SJSA1 (cell line): ENCODE measurements at places on chromosomes 16 and 17.

DNA sequence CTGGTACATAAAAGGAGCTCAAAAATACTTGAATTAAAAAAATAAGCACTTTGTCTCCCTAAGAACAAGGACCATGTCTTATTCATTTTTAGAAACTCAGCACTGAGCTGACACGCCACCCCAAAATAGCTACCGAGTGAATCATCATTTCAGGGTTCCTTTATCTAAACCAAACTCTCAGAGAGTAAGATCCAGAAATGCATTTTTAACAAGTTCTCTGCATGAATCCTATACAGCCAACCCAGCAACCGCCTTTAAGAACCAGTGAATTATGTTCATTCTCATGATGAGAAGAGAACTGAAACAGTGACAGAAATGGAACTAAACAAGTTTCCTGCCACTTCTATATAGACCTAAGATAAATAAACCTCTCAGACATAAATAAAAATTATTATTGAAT is 8.7 kb downstream of the C16orf87 start:
- DNase-seq: peak; percentile 50

DNA sequence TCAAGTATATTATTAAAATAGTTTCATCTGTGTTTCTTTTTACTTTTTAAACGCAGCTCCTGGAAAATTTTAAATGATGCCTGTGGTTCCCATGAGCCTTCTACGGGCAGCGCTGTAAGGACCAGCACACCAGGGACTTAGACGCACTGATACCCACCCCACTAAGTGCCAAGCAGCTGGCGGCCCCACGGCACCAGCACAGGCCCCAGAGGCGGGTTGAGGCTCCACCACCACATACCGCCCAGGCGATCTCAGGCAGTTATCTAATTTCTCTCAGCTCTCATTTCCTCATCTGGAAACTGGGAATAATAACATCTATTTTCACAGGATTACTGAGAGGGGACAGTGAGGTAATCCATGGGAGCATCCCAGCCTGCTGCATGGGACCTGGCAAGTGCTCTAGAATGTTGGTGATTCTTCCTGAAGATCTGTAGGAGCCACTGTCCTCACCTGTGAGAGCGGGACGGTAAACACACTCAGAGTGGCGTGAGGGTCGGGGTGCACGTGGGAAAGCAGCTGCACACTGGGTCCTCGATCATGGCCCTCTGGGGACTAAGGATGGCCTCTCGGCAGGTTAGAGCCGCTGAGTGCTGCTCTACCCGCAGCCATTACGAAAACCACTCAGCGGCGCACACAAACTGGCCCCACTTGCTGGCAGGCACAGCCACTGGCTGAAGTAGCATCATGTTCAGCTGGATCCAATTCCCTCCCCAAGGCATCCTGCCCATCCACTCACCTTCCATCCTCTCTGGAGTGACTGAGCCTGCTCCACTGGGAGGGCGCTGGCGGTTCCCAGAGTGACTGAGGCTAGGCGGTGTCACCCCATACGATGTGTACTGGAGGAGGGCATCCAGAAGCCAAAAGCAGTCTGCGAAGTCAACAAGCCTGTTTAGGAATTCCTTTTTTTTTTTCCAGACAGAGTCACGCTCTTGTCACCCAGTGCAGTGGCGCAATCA is 17.6 kb upstream of the SLC38A8 start:
- no peak for DNase-seq

- DNase-seq: no peak
Measured at GRCh38 chr17:64329588-64329987, 61.1 kb downstream of the PECAM1 start.

DNA sequence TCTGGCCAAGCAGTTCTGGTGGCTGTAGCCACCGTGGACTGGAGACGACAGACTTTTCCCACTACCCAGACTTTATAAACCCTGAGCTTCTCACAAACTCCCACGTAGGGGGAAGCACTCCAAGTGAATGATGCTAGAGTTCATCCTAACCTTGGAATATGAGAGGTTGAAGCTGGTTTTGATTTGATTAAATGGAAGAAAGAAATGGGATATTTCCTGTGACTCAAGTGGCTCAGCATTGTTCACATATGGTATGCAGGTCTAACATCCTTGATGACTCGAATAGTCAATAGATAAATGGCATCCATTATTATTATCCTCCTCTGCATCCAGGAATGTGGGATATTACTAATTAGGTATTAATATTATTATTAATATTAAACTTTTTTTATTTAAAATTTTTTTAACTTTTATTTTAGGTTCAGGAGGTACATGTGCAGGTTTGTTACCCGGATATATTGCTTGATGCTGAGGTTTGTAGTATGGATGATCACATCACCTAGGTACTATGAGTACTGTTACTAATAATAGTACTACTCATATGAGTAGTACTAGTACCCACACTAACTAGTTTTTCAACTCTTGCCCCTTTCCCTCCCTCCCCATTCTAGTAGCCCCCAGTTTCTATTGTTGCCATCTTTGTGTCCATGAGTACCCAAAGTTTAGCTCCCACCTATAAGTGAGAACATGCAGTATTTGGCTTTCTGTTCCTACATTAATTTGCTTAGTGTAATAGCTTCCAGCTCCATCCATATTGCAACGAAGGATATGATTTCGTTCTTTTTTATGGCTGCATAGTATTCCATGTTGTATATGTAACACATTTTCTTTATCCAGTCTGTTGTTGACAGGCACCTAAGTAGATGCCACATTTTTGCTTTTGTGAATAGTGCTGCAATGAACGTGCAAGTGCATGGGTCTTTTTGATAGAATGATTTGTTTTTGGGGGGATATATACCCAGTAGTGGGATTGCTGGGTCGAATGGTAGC is 22.9 kb downstream of the PIK3R6 start:
- DNase-seq: no peak

- DNase-seq: no peak
Measured at GRCh38 chr16:21611198-21611555, 11.8 kb downstream of the METTL9 start.
